Activated T-helper 17 cell treated with anti-CD3 and anti-CD28 coated beads, Interleukin-2, amount 50 U/mL, for 72 hours (primary cell): ENCODE measurements at places on chromosomes 5 and 9. TPM values are rescaled to one million over a fixed set of nuclear protein-coding genes. Genes with fewer than 3 reads are reported as not detected.

Gene FOXD4L5
- total RNA-seq: 0.13 TPM

GRCh38 chr5:169011009-169011408 lies 289.9 kb downstream of the SLIT3 start:
- ATAC-seq: no peak

Gene ROPN1L
- total RNA-seq: 0.66 TPM

Gene KIF20A
- 73.0 TPM for total RNA-seq

Gene NOL6
- 58.3 TPM for total RNA-seq

DNA sequence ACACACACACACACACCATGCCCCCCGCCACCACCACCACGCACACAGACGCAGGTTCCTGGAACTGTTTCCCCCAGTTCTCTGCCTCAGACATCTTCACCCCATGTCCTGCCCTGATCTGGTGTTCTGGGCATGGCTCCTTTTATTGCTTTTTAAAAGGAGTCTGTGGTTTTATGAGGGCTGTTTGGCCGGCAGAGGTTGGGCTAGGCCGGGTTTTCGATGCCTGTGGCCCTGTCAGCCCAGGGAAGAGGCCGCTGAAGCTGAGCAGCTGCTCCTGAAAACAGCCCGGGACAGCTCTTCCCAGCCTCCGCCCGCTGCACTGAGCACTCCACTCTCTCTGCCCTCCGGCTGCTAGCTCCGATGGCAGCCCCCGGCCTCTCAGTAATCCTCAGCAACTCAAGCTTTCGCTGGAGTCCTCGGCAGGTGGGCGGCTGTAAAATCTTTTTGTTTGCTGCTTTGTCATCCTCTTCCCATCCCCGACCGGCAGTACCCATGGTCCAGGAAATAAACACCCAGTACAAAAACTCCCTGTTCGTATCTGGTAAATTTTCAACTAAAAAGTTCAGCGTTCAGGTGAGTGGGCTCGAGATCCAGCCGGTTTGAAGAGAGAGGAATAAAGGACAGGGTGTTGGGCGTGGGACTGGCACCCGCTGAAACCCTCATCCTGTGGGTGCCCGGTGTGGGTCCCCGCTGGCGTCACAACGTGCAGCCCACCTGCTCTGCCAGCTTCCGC lies 103.0 kb upstream of the ERCC6L2 start:
- ATAC-seq: no peak

Gene RIC1
- total RNA-seq: 20.3 TPM

Gene TRMT10B
- 9.9 TPM for total RNA-seq

- no peak for ATAC-seq
These were observed 732 bp upstream of the SMIM15 start for GRCh38 chr5:61162832-61163567.

DNA sequence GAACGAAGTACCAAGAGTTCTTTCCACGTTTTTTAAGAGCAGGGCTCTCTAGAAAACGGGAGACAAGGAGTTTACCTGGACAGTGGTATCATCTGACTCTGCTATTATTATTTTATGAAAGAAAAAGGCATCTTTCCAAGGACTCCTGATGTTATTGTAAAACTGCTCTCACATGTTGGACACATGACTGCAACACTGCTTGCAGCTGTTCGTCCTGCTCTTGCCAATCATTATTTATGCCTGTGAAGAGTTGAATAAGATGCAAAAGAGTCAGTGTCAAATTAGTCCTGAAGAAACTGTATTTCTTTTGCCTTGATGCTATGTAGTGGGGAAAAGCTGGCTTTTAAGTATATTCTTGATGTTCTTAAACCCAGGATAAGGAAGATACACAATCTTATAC lies 284.5 kb upstream of the PTGER4 start:
- no peak for ATAC-seq

Gene AK1
- 79.0 TPM for total RNA-seq

GRCh38 chr5:62920856-62921255 lies 342.2 kb downstream of the LRRC70 start:
- no peak for ATAC-seq

DNA sequence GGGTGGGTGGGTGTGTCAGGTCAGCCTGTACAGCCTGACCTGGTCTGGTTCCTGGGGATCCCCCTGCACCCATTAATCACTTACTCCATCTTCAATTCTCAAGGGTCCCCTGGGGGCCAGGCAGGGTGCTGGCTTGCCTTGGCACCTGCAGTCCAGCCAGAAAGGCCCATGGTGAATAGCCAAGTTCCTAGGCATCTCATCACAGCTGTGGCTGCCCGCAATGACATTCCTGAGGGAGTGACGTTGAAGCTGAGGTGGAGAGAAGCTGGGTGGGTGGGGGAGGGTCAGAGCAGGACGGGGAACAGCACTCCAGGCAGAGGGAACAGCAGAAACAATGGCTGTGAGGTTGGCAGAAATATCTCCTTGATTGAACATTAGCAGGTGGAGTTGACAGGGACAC lies 10.6 kb downstream of the HMCN2 start:
- no peak for ATAC-seq

- no peak for ATAC-seq
These were observed 177.0 kb upstream of the MVB12B start for GRCh38 chr9:126149661-126150060.

DNA sequence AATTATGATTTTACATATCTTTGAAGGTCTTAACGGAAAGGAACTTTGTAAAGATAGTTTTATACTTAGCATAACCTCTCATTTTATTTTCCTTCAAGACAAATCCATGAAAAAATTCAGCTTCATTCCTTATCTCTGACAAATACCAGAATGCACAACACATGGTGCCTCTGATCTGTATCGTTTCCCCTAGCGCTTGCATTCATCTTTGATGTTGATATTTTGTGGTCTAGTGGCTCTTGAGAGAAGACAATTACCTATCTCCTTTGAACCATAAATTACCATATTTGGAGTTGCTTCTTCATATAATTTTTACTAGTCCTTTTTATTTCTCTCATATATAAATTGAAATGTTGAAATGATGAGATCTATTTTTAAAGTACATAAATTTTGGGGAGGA lies 551.3 kb downstream of the PDE4D start:
- no peak for ATAC-seq

Gene SREK1IP1
- total RNA-seq: 24.5 TPM

- ATAC-seq: no peak
These were observed 31.5 kb upstream of the TMED7 start for GRCh38 chr5:115657125-115657880.

DNA sequence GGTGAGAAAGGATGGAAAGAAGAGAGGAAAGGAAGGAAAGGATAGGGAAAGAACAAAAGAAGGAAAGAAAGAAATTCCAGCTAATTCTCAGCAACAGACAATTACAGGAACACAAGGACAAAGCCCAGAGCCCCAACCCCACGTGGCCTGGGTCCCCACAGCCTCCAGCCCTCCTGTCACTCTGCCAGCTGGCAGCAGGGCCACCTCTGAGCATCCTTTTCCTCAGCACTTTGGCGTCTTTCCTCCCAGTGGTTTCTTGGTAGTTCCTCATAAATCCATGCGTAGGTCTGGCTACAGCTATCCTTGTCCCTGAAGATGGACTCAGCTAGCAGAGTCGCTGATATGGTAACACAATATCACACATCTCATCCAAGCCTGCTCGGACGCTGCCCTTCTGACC lies 28.3 kb downstream of the ADAMTS2 start:
- ATAC-seq: no peak

GRCh38 chr5:16600397-16600796 lies 16.4 kb downstream of the RETREG1 start:
- ATAC-seq: no peak

DNA sequence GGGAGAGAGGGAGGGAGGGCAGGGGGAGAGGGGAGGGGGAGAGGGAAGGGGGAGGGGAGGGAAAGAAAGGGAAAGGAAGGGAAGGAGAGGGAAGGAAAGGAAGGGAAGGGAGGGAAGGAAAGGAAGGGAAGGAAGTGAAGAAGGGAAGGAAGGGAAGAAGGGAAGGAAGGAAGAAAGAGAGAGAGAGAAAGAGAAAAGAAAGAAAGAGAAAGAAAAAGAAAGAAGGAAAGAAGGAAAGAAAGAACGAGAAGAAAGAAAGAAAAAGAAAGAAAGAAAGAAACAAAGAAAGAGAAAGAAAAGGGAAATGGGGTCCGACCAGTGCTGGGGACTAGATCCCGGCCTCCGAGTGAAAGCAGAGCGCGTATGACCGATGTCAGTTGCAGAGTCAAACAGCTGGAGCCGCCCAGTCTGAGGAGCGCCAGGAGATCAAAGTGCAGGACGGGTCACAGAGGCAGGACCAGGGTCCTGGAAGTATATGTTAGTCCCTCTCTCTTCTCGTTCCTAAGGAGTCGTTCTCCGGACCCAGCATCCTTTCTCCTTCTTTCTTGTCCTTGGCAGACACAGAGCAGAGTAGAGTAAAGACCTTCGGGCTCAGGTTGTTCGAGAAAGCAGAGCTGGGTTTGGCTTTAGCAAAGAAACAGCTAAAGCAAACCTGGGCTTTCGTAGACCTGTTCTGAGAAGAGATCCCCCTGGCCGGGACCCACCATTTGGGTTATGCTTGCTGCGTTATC lies 305.4 kb upstream of the MSX2 start:
- ATAC-seq: peak; percentile 59

Gene PLAC8L1
- 0.69 TPM for total RNA-seq

Gene SEC24A
- 43.6 TPM for total RNA-seq

DNA sequence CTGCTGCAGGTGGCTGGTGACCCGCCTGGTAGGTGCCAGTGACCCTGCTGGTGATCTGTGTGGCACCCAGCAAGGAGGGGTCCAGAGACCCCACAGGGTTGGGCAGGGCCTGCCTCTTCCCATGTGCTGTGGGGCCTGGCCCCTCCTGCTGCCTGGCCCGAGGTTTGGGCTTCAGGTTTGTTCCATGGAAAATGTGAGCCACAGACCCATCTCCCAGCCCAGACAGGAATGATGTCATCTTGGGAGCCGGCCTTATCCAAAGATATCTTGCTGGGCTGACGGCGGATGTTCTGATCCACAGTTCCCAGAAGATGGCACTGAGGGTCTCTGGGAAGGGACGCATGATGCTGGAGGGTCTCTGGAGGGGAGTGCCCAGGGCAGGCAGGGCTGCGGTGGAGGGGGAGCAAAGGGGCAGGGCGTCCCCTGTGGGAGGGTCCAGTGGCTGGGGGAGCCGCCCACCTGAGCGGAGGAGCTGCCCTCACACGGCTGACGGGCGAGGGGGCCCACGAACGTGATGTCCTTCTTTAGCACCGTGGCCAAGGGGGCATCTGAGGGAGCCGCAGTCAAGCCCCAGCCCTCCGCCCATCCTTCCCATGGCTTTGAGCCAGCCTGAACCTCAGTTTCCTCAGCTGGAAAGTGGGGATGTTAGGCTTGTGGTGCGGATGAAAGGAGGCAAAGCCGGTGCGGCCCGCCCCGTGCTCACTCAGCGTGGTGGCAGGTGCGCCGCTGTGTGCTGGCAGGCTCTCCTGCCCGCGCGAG lies 68.1 kb downstream of the COL5A1 start:
- ATAC-seq: no peak

DNA sequence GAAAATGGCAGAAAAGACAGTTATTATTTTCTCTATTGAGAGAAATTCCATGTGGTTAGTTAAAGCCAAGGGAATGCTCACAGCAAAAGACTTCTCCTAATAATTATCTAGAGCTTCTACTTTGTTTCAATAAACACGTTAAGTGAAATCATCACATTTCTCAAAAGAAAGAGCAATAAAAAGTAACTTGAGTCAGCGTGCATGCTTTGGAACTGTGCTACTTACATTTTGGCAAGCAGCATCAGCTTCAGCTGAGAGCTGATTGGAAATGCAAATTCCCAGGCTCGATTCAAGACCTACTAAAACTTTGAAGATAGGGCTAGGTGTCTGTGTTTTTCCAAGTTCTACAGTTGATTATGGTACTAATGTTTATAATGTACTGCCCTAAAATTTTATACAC lies 132.1 kb downstream of the CDH18 start:
- ATAC-seq: no peak

Gene WHRN
- total RNA-seq: 4.0 TPM

- peak; percentile 84 for ATAC-seq
These were observed 285.0 kb downstream of the RFX3 start for GRCh38 chr9:3240656-3241268.

Gene CAMK2A
- not detected for total RNA-seq

DNA sequence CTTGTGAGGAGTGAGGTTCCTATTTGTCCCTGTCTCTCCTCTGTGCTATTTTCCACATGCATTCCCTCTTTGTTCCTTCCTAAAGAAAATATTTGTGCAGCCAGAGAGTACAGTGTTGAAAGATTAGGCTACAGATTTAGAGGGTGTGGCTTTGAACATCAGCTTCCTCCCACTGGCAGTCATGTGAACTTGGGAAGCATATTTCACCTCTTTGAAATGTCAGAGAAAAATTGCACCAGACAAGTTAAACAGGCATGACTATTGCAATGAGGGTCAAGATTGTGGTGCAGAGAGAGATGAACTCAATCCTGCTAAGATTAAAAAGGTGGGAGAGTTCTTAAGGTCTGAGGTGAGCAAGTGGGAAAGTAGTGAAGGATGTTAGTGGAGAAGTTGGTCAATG lies 641.0 kb downstream of the DNAH5 start:
- ATAC-seq: no peak

DNA sequence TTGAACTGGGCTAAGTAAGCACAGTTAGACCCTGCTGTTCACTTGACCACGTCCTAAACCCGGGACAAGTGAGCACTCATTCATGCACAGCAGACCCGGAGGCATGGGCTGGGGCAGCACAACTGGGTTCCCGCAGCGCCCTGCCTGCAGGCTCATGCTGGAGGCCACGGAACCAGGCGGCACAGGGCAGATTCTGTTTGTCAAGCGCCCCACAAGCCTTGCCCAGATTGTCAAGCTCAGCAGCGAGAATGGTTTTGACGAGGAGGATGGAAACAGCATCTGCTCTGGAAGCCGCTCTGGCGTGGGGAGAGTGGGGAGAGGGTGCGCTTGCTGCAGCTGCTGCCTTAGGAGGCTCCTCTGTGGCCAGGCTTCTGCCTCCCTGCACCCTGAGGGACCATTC lies 32.7 kb downstream of the PRRT1B start:
- no peak for ATAC-seq

DNA sequence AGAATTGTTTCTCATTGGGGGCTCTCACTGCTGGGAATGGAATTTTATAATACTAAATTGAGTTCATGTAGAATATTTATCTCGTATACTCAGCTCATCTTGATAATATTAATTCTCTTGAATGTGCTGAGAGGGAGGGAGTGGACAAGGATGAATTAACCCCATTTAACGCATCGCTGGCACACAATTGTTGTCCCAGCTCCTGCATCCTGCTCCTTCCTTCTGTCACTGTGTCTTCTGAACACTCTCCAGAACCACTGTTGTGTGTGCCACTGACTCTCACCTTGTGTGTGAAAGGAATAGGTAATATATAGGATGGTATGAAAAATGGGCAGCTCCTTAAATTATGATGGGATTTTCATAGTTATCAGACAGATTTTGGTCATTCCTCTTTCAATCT lies 267.3 kb downstream of the MTRR start:
- no peak for ATAC-seq

- ATAC-seq: no peak
These were observed 134.1 kb downstream of the SEMA6A start for GRCh38 chr5:116440457-116441001.

GRCh38 chr9:107118863-107119624 lies 164.0 kb upstream of the RAD23B start:
- no peak for ATAC-seq

Gene TRIM23
- total RNA-seq: 8.0 TPM
